ENCODE measurements at places on chromosomes 13 and 19.

- DNase-seq, result peak; percentile 11
These were observed 20.5 kb downstream of the DZIP1 start for GRCh38 chr13:95624020-95624419.

- DNase-seq, result no peak
These were observed 910.8 kb upstream of the SLITRK6 start for GRCh38 chr13:86710013-86710412.

- no peak for DNase-seq
These were observed 180.8 kb upstream of the RFC3 start for GRCh38 chr13:33636955-33637670.

DNA sequence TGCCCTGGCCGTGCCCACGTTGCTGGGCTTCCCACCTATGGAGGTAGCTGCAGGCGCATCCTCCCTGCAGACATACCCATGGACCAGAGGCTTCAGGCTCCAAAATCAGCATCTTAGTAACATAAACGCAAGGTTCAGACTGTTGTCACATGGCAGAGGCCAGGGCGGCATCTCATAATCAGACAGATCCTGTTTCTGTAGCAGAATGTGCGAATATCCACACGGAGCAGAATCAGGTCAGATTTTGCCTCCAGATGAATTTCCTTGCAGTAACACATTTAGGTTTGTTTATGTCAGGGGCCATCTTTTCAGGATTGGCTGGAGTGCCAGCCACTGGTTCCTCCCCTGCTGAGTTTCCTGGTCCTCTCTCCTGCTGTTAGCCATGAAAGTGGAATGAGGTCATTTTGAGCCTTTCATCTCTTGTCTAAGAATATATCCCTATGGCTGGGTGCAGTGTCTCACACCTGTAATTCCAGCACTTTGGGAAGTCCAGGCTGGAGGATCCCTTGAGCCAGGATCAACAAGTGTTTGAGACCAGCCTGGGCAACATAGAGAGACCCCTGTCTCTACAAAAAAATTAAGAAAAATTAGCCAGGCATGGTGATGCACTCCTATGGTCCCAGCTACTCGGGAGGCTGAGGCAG is 20.5 kb downstream of the SMARCA4 start:
- no peak for DNase-seq

GRCh38 chr19:35727053-35727955 is 9.5 kb downstream of the KMT2B start:
- DNase-seq, result no peak

DNA sequence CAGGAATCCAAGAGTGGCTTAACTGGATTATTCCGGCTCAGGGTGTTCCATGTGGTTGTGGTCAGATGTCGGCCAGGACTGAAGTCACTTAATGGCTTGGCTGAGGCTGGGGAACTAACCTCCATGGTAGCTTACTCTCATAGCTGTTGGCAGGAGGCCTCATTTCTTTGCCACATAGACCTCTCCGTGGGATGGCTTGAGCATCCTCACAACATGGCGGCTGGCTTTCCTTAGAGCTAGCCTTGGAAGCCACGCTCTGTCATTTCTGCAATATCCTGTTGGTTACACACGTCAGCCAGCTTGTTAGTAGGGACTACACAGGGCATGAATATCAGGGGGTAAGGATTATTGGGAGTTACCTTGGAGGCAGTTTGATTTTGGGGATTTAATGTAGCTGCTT is 5.1 kb downstream of the CRX start:
- no peak for DNase-seq

Data from activated naive CD8-positive, alpha-beta T cell treated with anti-CD3 and anti-CD28 coated beads, Interleukin-2, amount 50 U/mL, for 24 hours (primary cell).